Stimulated activated CD8-positive, alpha-beta memory T cell treated with anti-CD3 and anti-CD28 coated beads, Interleukin-15, amount 100 ng/mL, for 4 hours (primary cell): ENCODE measurements at places on chromosomes 12 and 14.

DNA sequence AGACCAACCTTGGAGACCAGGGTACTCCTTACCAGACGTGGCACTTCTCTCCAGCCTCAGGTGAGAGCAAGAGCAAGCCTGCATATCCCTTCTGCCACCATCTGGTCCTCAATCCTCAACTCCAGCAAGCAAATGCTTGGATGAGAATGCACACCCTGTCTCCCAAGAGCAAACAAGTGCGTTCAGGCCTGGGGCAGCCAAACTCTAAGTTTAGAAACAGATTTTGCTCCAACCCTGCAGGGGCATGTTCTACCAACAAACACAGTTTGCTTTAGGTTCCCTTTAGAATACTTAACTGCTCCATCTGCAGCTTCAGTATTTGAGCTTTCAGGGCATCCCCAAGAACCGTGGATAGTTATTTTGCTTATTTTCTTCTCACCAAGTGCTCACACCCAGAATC lies 55.9 kb upstream of the FICD start:
- no peak for DNase-seq

- DNase-seq: no peak
Measured at GRCh38 chr14:47730296-47730695, 54.9 kb upstream of the MDGA2 start.

GRCh38 chr14:95233702-95234241 lies 76.4 kb upstream of the DICER1 start:
- DNase-seq: no peak

GRCh38 chr14:104717137-104717536 lies 6.9 kb upstream of the ADSS1 start:
- no peak for DNase-seq

DNA sequence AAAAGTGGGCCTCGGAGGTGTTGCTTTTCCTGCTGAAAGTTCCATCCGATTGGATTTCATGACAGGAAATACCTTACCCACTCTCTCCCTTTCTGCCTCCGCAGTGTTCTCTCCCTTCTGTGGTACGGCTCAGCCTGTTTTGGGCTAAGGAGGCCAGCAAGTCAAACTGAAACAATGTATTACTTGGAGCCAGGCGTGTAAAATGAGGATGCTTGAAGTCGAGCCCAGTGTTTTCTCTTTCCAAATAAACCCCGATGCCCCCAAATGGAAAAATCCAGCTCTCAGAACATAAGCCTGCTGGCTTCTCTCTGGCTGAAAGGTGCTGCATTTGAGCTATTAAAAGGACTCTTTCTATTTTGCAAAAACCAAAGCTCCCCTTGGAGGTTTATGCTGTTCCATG lies 124.7 kb downstream of the ZNF664 start:
- no peak for DNase-seq

GRCh38 chr14:105255021-105255507 lies 6.7 kb downstream of the BTBD6 start:
- DNase-seq: no peak

DNA sequence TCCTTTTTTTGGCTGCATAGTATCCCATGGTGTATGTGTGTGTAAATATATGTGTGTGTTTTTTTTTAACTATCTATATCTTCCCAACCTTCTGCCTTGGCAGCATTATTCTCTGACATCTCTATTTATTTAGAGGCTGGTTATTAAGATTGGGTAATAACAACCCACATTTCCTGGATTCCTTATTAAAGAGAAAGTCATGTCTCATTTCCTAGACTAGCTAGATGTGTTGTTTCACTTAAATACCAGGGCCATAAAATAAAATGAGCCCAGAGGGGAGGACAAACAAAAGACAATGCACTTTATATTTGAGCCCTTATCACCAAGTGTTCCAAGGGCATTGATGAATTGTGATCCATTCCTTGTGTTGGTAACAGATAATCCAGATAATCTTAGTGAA lies 169.1 kb downstream of the SLC5A8 start:
- no peak for DNase-seq
